ENCODE measurements at places on chromosomes 5 and 9.

DNA sequence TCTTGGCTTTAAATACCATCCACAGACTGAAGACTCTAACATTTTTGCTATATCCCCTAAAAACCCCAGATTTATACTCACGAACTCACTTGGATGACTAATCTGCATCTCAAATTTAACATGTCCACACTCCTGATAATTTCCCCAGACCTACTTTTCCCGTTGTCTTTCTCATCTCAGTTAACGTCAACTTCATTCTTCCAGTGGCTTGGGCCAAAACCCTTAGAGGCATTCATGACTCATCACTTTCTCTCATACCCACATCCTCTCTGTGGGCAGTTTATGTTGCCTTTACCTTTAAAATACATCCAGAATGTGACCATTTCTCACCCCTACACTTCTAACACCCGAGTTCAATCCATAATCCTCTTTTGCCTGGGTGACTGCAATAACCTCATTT, 96.7 kb downstream of the EDIL3 start:
- DNase-seq: peak; percentile 15

DNA sequence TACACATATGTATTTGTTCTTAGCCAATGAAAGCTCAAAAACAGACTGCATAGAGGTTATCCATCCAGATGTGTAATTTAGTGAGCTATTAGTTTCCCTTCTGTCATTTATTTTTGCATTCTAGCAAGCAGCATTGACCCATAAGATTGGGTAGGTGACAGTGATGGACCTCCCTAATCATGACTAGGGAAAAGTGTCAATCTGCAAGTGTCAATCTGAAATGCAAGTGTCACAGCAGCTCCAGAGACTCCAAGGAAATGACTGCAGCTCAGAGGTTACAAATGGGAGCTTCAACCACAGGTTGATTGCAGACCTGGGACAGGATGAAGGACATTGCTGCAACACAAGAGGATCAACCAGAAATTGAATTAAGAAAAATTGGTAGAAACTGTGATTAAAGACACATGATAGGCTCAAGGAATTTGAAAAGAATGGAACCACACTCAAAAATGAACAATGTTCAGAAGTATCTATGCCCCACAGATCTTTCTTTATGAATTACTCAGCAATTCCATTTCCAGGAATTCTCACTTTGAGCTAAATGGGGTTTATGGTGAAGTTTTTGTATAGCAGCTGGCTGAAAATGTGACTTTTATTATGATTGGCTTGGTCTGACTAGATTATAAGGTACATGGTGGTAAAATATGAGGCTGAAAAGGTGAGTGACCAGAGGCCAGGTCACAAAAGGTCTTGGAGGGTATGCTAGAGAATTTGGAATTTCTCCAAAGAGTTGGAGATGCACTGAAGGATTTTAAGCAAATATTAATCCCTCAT, 59.6 kb upstream of the HTR4 start:
- DNase-seq: no peak

- DNase-seq: no peak
Observed at GRCh38 chr5:8528106-8528505, 659.2 kb downstream of the MTRR start.

DNA sequence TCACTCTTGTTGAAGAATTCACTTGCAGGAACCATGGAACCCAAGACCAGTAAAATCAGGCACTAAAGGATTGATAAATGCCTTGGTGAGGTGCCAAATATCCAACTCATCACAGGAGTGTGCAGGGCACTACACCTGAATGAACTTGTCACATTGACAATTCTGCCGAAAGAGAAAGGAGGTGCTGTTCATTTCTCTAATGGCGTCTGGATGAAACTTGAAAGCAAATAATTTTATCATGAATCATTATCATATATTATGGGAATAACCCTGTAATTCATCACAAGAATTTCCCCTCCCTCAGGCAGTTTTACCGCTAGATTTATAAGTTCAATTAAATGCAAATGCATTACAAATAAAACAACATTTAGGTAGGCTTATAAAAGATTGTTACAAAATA, 360.0 kb downstream of the GLIS3 start:
- DNase-seq: no peak

- no peak for DNase-seq
Observed at GRCh38 chr5:102720969-102721368, 34.1 kb upstream of the PAM start.

GRCh38 chr5:151805414-151806223, 33.9 kb downstream of the G3BP1 start:
- no peak for DNase-seq

GRCh38 chr9:135009794-135010585, 77.5 kb upstream of the OLFM1 start:
- DNase-seq: no peak

- peak; percentile 58 for DNase-seq
Observed at GRCh38 chr5:119398727-119399466, 43.1 kb downstream of the TNFAIP8 start.

DNA sequence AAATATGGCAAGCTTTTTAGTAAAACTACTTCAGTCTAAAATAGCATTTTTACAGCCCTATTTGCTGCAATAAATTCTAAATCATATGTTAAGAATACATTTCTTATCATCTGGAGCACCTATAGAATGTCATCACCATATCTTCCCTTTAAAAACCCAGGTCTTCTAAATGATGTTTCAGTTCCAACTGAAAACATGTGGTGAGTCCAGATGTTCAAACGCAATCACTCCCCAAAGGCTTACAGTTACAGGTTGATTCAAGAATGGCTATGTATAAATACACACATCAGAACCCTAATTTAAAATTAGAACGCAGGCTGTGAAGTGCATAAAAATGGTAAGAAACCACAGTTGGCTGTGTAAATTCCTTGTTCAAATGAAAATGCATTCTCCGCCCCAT, 796.3 kb downstream of the MAT2B start:
- no peak for DNase-seq

DNA sequence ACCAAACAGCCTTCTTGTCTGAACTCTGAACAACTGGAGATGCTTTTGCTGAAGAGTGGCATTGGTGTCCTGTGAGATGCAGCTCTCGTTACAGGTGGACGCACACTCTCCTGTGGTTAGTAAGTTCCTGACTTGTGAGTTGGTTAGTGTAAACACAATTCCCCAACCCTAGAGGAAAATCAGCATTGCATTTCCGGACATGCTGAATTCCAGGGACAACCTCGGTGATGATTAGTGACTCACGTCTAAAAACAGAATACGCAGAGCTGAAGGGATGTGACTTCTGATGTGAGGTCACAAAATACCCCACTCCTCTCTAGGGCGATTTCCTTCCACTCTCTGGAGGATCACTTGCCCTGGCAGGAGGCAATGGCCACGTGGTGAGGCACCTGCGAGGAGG, 5.0 kb downstream of the OR2V2 start:
- DNase-seq: no peak

DNA sequence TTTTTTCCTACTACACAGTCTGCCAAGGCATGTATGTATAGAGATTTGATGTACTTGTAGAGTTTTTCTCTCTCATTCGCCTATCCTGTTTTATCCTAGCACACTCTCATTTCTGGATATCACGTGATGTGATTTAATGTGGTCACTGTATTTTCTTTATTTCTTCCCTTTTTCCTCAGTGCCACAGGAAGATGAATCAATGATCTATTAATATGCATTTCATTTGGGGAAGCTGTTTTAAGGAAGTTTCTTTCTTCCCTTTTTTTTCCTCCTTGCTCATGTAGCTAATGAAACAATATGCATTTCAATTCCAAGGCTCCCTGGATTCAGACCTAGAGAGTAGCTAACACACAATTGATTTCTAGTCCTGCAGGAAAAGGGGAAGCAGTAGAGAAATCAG, 506.3 kb upstream of the WWC1 start:
- DNase-seq: no peak

GRCh38 chr5:5967944-5968343, 410.4 kb downstream of the MED10 start:
- DNase-seq: no peak

GRCh38 chr9:114790521-114790920, 15.3 kb downstream of the TNFSF15 start:
- no peak for DNase-seq

- no peak for DNase-seq
Observed at GRCh38 chr9:21524099-21524830, 42.2 kb upstream of the IFNE start.

DNA sequence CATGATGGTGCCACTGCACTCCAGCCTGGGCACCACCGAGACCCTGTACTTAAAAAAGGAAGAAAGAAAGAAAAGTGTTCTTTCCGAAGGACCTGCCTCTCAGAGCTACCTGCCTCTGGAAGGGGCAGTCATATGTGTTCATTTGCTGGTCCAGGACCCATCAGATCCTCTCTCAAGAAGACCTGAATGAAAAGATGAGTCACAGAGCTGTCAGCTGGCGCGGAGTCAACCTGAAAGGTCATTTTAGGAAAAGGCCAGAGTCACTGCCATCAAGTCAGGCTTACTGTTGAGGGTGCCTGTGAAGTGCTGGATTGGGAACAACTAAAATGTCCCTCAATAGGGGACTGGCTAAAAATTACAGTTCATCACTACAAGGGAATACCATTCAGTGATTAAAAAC, 14.9 kb upstream of the HRH2 start:
- DNase-seq: no peak

- no peak for DNase-seq
Observed at GRCh38 chr9:136576269-136576626, 30.4 kb upstream of the NOTCH1 start.

DNA sequence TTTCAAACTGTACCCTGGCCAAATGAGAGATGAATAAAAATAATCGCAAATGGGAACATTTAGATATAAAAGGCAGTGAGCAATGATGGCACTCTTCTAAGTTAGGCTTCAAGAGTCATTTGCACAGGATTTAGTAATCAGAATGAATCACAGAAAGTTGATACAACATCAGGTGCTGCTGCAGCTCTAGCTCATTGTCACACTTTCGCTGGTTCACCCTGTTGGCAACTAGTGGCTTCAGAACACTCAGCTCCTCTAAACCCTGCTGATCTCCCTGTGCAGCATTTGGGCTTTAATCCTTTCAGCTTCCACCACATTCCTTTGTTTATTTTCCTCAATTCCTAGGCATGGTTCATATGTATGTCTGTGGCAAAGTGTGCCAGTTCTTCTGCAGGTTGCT, 2071.2 kb upstream of the CDH6 start:
- no peak for DNase-seq

GRCh38 chr5:175728885-175729828, 71.3 kb downstream of the HRH2 start:
- no peak for DNase-seq

DNA sequence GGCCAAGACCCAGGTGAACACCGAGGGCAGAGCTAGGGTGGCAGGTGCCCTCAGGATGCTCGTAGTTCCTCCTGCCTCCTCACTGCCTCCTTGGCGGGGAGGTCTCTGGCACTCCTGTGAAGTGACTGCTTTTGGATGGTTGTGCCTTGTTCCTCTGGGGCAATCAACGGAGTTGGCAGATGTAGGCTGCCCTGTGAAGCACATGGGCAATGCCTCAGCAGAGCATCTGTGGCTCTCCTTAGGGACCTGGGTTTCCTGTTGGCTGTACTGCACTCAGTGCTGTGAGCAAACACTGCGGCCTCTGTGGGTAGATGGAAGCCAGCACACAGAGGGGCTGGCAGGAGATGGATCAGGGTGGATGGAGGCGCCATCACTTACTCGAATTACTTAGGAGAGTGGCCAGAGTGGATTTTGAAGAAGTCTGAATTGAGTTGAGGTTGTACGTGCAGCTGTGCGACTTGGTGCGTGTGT, 71.4 kb upstream of the COL5A1 start:
- no peak for DNase-seq

- no peak for DNase-seq
Observed at GRCh38 chr9:36956908-36957307, 77.2 kb downstream of the PAX5 start.

- DNase-seq: no peak
Observed at GRCh38 chr5:180006141-180006540, 65.4 kb downstream of the RNF130 start.

GRCh38 chr5:17315710-17316221, 98.3 kb downstream of the BASP1 start:
- DNase-seq: no peak

- DNase-seq: no peak
Observed at GRCh38 chr5:144913661-144914060, 743.0 kb downstream of the KCTD16 start.

DNA sequence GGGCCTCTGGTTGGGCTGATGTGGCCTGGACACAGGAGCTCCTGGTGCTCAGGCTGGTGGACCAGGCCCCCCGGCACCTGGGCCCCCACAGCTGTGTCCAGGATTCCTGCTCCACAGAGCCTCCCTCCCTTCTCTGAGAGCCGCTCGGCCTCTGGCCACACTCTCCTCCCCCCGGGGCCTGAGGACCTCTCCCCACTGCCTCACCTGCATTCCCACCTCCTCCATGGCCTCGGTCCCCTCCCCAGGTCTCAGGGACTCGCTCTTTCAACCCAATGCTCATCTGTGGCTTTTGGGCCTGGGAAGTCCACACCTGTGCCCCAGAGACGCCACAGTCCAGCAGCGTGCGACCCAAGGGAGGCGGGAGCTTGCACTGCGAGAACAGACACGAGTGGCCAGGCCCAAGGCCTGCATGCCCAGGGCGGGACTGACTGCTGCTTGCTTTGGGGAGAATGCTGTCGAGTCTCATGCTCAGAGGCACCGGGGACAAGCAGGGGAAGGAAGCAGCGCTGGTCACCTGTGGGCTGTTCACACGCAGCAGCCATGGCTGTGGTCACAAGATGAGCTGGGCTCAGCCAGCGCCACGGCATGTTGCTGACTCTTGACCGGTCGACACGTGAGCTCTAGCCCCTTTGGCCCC, 14.6 kb downstream of the PAEP start:
- no peak for DNase-seq

GRCh38 chr5:38426986-38427950, 129.2 kb downstream of the LIFR start:
- no peak for DNase-seq

GRCh38 chr5:1876660-1877064, 6.1 kb downstream of the IRX4 start:
- no peak for DNase-seq

DNA sequence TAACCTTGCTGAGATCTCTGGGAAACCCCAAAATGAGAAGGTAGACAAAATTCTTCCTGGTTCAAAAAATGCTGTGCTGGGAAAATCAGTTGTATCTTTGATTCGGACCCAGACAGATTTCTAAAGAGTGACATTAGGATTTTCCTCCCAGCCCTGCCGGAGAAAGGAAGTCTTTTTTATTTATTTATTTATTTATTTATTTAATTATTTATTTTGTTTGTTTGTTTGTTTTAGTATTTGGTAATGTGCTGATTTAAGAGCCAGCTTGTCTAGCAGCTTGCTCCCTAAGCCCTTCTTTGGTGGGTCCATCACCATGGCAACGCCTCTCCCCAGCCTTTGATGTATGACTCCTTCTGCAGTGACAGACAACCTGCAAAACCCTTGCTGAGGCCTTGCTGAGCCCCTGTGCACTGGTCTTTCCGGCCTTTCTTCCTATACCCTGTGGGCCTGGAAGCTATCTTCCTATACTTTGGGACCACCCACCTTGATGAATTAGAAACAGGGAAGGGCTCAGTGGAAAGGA, 60.6 kb upstream of the AFAP1L1 start:
- no peak for DNase-seq

GRCh38 chr9:68473790-68474189, 66.9 kb downstream of the TMEM252 start:
- DNase-seq: no peak

- DNase-seq: no peak
Observed at GRCh38 chr9:76359365-76359764, 34.9 kb downstream of the RFK start.

GRCh38 chr5:142686968-142687367, 1.1 kb upstream of the FGF1 start:
- no peak for DNase-seq

- no peak for DNase-seq
Observed at GRCh38 chr9:20929276-20929675, 102.2 kb downstream of the HACD4 start.

GRCh38 chr9:80556631-80557030, 984.9 kb downstream of the TLE4 start:
- no peak for DNase-seq

Data from LoVo (cell line).